Upper lobe of right lung (tissue), 1 donor: ENCODE measurements at places on chromosomes 12 and 14. TPM values are rescaled to one million over a fixed set of nuclear protein-coding genes. Genes with fewer than 3 reads are reported as not detected.

Gene DENND5B
- total RNA-seq = 7.5 TPM

Gene DLK1
- total RNA-seq = not detected

Gene CACNA1C
- 15.6 TPM for total RNA-seq

DNA sequence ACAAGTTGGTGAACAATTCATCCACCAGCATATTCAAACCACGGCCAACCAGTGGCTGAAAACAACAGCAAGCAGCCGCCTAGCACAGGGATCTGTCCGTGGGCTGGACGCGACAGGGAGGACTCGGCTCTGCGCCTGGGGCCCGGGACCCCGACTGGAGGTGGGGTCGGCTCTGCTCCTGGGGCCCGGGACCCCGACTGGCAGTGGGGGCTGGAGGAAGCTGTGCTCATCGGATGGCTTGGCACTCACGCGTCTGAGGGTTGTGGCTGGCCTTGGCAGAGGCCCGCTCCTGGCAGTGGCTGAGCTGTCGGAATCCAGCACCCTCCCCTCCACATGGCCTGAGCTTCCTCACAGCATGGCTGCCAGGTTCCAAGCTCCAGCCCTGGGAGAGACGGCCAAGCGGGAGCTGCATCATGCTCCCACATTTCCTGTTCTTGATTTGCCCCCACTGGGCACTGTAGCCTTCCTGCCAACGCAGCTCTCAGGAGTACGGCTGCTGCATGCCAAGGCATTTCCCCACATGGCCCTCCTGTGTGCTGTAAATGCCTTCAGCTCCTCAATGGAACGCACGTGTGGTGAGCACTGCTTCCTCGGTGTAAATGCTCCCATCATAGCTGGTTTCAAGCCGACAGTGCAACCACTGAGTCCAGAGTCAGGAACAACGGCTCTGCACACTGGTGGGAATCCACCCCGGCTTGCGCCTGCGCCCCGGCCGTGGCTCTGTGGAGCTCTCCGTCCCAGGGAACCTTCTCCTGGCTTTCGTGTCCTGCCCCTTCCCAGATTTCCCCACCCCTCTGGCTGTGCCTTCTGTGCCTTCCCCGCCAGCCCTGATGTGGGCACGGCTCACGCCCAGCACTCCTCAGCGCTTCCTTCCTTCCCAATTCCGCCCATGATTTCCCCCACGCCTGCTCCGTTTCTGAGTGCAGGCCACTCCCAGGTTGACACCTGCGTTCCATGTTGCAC lies 7.3 kb upstream of the GALNT9 start:
- no peak for DNase-seq

DNA sequence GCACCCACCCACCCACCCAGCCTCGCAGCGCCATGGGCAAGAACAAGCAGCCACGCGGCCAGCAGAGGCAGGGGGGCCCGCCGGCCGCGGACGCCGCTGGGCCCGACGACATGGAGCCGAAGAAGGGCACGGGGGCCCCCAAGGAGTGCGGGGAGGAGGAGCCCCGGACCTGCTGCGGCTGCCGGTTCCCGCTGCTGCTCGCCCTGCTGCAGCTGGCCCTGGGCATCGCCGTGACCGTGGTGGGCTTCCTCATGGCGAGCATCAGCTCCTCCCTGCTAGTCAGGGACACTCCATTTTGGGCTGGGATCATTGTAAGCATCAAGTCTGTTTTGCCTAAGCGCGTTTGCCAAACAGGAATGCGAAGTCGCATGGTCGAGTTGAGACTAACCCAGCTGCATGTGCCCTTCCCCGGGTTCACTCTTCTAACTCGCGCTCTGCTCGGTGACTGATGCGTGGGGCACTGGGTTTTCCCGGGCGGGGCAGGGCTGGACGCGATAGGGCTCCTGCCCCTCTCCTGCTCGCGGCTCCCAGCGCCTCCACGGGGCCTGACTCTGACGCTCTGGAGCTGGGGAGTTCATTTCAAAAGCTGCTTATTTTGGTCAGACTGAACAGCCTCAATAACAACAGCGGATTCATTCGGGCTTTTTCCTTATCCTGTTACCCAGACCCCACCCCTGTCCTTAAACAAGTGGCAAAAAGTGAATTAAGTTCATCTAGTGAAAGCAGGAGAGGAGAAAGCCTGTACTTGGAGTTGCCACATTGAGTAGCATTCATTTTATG lies 458 bp downstream of the SSPN start:
- DNase-seq = peak; percentile 75

- DNase-seq = peak; percentile 87
Observed at GRCh38 chr12:113040722-113041171, 15.8 kb upstream of the DTX1 start.

- no peak for DNase-seq
Observed at GRCh38 chr14:88154926-88155325, 150.0 kb downstream of the GPR65 start.

DNA sequence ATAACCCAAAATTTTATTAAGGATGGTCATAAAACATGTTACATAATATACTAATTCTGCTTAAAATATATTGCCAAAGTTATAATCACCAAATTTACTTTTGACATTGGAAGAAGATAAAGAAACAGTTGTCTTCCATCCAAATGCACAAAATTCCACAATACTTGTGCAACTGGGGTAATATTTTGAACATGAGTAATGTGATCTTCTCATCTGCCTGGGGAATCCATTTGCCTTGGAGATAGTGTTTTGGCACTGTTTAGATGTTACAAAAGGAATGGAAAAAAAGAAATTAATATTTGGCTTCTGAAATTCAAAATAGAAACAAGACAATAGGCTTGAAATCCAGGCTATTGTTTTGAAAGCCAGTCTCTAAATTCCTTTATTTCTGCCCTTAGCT lies 9.1 kb downstream of the GPR19 start:
- DNase-seq = no peak

GRCh38 chr14:24851837-24852236 lies 198.1 kb downstream of the STXBP6 start:
- no peak for DNase-seq

GRCh38 chr12:131006036-131006735 lies 52.5 kb downstream of the ADGRD1 start:
- no peak for DNase-seq

- peak; percentile 72 for DNase-seq
Observed at GRCh38 chr12:56020423-56021184, at the start of gene IKZF4. Gene IKZF4 (plus strand): TSS chr12:56021043. CDS start chr12:56021494, 451 bp downstream.

DNA sequence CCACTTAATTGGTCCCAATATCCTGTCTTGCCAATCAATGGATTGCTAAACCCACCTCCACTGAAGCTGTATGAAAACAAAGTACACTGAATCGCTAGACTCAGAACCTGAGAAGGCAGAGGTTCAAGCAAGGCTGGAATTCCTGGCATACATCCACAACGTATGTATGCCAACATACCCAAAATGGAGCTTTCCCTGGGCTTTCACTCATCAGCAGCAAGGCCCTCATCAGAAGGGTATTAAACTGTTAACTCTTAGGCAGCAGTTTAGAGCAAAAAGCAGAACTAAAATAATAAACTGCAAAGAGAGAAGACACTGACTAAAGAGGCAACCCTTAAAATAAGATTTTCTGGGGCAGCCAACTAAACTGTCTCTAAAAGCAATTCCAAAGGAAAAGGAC lies 13.6 kb downstream of the MED13L start:
- DNase-seq = no peak

- no peak for DNase-seq
Observed at GRCh38 chr14:55074662-55075061, 23.2 kb downstream of the MAPK1IP1L start.

DNA sequence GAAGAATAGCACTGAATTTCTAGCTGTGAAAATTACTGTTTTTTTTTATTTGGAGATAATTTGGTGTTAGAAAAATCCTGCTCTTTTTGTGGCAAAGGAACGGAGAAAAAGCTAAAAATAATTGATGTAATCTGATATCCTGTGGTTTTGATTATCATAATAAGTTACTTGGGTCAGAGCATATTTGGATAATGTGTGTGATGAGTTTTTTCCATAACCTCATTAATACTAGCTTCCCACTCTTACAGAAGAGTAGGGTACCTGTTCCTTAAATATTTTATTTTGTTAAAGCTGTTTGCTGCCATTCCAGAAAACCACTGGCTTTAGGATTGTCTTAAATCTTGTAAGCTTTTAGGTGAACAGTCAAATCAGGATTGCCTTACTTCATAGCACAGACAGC lies 4.7 kb downstream of the PSMC6 start:
- DNase-seq = no peak

DNA sequence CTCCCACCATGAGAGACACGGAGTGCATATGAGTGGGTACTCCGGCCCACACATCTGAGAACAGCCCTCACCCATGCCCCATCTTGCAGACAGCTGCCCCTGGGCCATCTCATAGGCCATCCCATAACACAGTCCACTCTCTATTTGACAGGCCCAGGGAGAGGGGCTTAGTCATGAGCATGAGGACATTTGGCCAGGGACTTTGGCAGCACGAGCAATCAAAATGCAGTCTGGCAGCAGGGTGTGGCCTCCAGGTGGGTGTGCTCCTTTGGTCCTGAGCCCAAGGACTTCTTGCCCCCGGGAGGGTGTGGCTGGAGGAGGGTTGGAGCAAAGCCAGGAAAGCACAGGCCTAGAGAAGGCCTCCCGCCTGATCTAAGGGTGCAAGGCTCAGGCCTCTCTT lies 25.6 kb downstream of the EMP1 start:
- DNase-seq = no peak

DNA sequence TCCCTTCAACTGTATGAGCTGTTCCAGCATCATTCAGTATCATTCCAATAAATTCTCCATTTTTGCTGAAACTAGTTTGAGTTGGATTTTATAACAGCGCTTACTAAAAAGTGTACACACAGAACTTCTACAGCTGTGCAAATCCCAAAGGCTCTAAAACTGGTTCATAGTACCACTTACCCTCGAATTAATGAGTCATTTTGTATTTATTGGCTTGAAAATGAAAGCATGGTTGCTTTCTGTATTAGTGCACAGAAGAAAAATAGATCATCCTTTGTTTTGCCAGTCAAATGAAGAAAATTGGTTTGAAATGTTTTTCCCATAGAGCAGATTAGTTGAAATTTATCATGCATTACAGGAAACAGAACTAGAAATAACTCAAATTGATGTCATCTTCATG lies 268.3 kb upstream of the CPNE8 start:
- DNase-seq = no peak
